ENCODE measurements at places on chromosomes 2 and 18.

DNA sequence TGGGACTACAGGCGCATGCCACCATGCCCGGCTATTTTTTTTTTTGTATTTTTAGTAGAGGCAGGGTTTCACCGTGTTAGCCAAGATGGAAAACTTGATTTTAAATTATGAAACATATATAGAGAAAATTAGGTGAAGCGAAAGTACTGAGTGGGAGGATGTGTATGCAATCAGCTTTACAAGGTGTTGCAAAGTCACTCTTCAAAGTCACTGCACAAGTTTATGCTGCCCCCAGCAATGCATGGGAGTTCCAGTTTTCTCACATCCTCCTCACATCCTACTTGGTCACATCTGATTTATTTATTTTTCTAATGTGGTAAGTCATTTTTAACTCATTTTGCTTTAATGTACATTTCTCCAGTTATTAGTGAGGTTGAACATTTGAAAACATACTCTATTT is 49.2 kb upstream of the CHN1 start:
- DNase-seq = no peak
- H3K27ac ChIP-seq = no peak overlapping the region
- no peak overlapping the region for H3K4me3 ChIP-seq
- H3K4me1 ChIP-seq = no peaks in the 10 kb centered on the region

DNA sequence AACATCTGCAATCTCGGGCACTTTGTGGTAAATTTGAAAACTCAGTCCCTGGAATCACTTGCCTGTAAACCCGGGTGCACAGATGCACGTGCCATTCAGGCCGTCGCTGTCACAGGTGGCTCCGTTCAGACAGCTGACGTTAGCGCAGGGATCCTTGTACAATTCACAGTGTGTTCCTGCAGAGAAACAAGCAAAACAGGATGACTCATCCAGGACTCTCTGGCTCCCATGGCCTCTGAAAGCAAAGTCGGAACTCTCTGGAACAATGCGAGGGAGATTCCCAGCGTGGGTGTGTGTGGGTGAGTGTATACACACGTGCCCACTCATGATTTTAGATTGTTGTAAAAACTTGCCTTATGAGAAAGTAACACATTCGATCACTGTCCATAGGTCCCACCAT is 136.1 kb upstream of the PID1 start:
- H3K27me3 ChIP-seq = peaks cover 2% of the 10 kb centered on the region
- H3K27ac ChIP-seq = no peak overlapping the region
- no peaks in the 10 kb centered on the region for H3K36me3 ChIP-seq

GRCh38 chr2:108910541-108911396 is 78.3 kb downstream of the EDAR start:
- H3K36me3 ChIP-seq = peaks cover 2% of the 10 kb centered on the region
- H3K27me3 ChIP-seq = no peaks in the 10 kb centered on the region
- H3K4me1 ChIP-seq = peaks cover 3% of the 10 kb centered on the region
- H3K4me3 ChIP-seq = no peak overlapping the region

DNA sequence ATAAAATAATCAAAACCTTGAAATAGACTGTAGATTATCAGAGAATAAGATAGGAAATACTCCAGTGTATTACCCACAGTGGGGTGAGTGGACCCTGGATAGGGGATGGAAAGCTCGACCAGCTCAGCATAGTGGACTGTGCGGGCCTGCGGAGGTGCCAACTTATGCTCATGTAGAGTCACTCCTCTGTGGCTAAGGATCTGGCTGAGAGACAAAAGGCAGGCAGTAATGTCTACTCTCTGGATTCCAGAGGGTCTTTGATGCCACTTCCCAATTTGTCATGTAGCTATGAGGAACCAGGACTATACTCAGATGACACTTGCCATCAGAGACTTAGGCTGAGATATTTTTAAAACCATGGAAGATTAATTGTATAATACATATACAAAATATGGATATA is 101.9 kb upstream of the MCFD2 start:
- no peak for DNase-seq
- no peak overlapping the region for H3K27ac ChIP-seq
- peaks cover 29% of the 10 kb centered on the region for H3K36me3 ChIP-seq
- H3K27me3 ChIP-seq = no peaks in the 10 kb centered on the region
- peaks cover 7% of the 10 kb centered on the region for H3K4me1 ChIP-seq
- no peak overlapping the region for H3K4me3 ChIP-seq

GRCh38 chr2:25368660-25369059 is 26.9 kb upstream of the DNMT3A start:
- DNase-seq = peak; percentile 1
- H3K4me1 ChIP-seq = peaks cover 9% of the 10 kb centered on the region
- H3K27ac ChIP-seq = no peak overlapping the region
- H3K27me3 ChIP-seq = no peaks in the 10 kb centered on the region

- DNase-seq = peak; percentile 87
- H3K27me3 ChIP-seq = no peaks in the 10 kb centered on the region
- H3K4me1 ChIP-seq = peaks cover 75% of the 10 kb centered on the region
- no peaks in the 10 kb centered on the region for H3K36me3 ChIP-seq
These were observed 24.9 kb downstream of the BIN1 start for GRCh38 chr2:127081826-127082633.

- H3K4me3 ChIP-seq = no peak overlapping the region
- no peak for DNase-seq
- H3K36me3 ChIP-seq = peaks cover 26% of the 10 kb centered on the region
- H3K4me1 ChIP-seq = peaks cover 35% of the 10 kb centered on the region
- H3K27ac ChIP-seq = no peak overlapping the region
- H3K27me3 ChIP-seq = peaks cover 6% of the 10 kb centered on the region
These were observed 2.9 kb downstream of the ITPRID2 start for GRCh38 chr2:181894381-181894780.

DNA sequence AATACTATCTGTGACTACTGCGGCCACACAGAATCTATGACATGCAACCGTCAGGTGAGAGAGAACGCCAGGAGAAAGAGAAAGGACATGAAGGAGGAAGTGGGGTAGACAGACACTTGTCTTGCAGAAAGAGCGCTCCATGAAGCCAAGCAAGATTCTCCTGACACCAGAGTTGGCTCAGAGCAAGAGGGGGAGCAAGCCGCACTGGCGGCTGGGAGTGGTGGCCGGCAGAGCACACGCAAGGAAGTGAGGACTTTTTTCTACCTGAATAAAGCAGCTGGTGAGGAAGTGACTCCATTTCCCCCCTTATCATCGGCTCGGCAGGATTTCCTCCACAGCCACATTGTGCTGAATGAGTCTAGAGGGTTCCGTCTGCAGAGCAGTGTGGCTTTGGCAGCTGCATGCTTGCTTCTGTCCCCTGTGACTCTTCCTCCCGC is 181.6 kb downstream of the BCL2 start:
- no peaks in the 10 kb centered on the region for H3K27me3 ChIP-seq
- H3K4me1 ChIP-seq = peaks cover 55% of the 10 kb centered on the region
- peaks cover 33% of the 10 kb centered on the region for H3K36me3 ChIP-seq
- peak overlapping the region; percentile 72 for H3K4me3 ChIP-seq
- peak; percentile 67 for DNase-seq
- H3K27ac ChIP-seq = peak overlapping the region; percentile 70

GRCh38 chr2:24474053-24474452 is 17.0 kb upstream of the NCOA1 start:
- no peaks in the 10 kb centered on the region for H3K36me3 ChIP-seq
- no peaks in the 10 kb centered on the region for H3K27me3 ChIP-seq
- no peak overlapping the region for H3K27ac ChIP-seq
- no peak for DNase-seq
- H3K4me1 ChIP-seq = no peaks in the 10 kb centered on the region

GRCh38 chr2:144859716-144860115 is 339.8 kb upstream of the ZEB2 start:
- H3K4me3 ChIP-seq = no peak overlapping the region
- H3K27me3 ChIP-seq = no peaks in the 10 kb centered on the region
- no peaks in the 10 kb centered on the region for H3K36me3 ChIP-seq
- H3K4me1 ChIP-seq = no peaks in the 10 kb centered on the region

DNA sequence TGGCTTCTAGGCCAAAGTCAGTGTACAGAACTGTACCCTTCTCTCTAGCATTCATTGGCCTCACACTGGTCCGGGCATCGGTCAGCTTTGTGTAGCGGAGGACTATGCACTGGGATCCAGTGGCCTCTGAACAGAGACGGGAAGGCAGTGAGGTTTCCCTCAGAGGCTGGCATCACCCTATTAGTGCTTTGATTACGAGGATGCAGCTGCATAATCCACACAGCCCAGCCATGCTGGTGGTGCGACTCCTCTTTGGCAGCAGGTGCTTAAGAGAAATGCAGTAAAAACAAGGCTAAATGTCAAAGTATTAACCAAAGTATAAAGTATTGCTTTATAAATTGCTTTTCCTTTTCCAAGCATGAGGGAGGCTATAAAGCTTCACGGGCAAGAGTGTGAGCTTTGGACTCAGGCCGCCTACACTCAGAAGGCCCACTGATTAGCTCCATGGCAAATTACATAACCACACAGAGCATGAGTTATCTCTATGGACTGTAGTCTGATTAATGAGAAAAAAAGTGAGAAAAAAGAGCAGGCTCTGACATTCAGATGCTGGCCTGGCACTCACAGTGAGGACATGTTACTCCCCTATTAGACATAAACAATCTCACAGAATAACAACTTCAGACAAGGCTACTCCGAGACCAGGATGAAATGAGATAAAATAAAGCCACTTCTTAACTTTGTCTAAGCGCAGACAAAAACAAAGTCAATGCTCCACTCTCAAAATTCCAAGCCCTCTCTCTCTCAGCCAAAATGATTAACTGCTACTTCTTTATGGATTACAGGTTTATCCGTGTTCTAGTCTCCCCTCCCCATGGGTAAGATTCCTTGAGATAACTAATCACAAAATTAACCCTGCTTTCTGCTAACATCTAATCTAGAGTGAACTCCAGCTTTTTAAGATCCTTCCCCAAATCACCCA is 6.4 kb upstream of the CRYGC start:
- no peak for DNase-seq
- H3K27me3 ChIP-seq = no peaks in the 10 kb centered on the region
- H3K4me3 ChIP-seq = no peak overlapping the region
- no peaks in the 10 kb centered on the region for H3K36me3 ChIP-seq
- H3K4me1 ChIP-seq = peaks cover 9% of the 10 kb centered on the region
- H3K27ac ChIP-seq = no peak overlapping the region

DNA sequence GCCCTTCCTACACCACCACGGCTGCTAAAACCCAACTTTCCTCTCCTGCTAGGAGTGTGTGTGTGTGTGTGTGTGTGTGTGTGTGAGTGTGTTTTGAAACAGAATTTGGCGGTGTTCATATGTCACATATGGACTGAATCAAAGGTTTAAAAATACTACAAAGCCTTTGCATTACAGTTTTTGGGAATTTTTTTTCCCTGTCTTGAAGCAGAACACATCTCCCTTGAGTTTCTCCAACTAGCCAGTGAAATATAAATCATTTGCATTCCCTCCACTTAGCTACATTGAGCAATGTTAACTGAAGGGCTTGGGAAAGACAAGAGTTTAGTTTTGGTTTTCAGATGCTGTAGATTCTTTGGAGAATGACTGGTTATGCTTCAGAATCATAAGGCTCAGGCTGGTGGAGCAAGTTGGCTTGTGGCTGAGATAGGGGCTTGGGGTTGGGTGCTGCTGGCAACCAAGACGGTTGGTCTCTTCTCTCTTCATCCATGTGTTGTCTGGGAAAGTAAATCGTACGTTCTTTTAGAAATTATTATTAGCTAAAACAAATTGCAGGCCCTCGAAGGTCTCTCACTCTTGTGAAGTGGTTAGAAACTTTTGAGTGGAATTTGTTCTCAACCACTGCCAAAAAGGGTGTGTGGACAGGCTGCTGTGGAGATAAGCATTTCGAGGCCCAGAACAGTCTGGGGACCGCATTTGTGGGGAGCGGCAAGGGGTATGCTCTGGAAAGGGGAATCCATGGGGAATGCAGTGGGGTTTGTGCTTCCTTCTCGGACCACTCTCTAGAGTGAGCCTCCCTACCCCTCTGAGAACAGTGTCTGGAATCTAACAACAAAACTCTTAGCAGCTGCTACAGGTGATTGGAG is 1.4 kb downstream of the NRP2 start:
- peaks cover 61% of the 10 kb centered on the region for H3K27me3 ChIP-seq
- DNase-seq = no peak
- no peaks in the 10 kb centered on the region for H3K36me3 ChIP-seq
- peaks cover 23% of the 10 kb centered on the region for H3K4me1 ChIP-seq
- peak overlapping the region; percentile 73 for H3K4me3 ChIP-seq

GRCh38 chr2:8922431-8922830 is 81.1 kb downstream of the MBOAT2 start:
- no peaks in the 10 kb centered on the region for H3K27me3 ChIP-seq
- no peak overlapping the region for H3K4me3 ChIP-seq
- no peak for DNase-seq

GRCh38 chr2:55781542-55781941 is 87.9 kb upstream of the PNPT1 start:
- no peak for DNase-seq
- H3K27me3 ChIP-seq = peaks cover 7% of the 10 kb centered on the region
- H3K27ac ChIP-seq = no peak overlapping the region

DNA sequence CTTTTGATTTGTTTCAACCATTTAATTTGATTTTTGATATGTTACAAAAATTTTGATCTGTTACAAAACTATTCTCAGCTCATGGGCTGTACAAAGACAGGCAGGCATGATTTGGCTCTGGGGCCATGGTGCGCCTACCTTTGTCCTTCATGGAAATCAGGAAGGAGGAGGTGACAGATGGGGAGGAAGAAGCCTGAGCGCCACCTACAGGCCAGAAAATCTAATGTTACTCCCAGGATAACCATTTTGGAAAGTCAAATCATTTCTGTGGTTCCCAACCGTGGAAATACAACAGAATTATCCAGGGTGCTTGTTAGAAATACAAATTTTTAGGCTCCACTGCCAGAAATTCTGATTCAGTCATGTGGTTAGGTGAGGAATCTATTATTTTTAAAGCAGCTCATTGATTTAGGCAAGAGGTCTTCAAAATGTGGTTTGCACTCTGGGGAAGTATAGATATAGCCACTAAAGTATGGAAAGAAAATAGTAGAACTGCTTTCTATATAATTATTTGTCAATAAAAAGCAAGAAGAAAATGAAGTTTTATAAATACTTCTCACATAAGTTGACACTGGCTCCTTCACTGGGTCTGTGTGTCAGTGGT is 93.9 kb downstream of the EVA1A start:
- no peaks in the 10 kb centered on the region for H3K4me1 ChIP-seq
- DNase-seq = peak; percentile 40
- no peak overlapping the region for H3K27ac ChIP-seq
- H3K4me3 ChIP-seq = no peak overlapping the region
- H3K27me3 ChIP-seq = peaks cover 14% of the 10 kb centered on the region
- no peaks in the 10 kb centered on the region for H3K36me3 ChIP-seq

GRCh38 chr2:171530378-171530777 is 8.1 kb downstream of the CYBRD1 start:
- peaks cover 20% of the 10 kb centered on the region for H3K27me3 ChIP-seq
- no peak overlapping the region for H3K4me3 ChIP-seq
- H3K4me1 ChIP-seq = no peaks in the 10 kb centered on the region
- H3K27ac ChIP-seq = no peak overlapping the region
- no peaks in the 10 kb centered on the region for H3K36me3 ChIP-seq
- DNase-seq = no peak

GRCh38 chr2:70498528-70498927 is 55.1 kb downstream of the TGFA start:
- peaks cover 4% of the 10 kb centered on the region for H3K27me3 ChIP-seq
- H3K4me3 ChIP-seq = no peak overlapping the region
- no peak for DNase-seq

All from activated CD4-positive, alpha-beta T cell treated with anti-CD3 and anti-CD28 coated beads for 36 hours (primary cell).